CD4-positive, alpha-beta T cell treated with Interleukin-10 for 1 hour (primary cell): ENCODE measurements at places on chromosomes 1 and 21.

- DNase-seq: no peak
These were observed 471.6 kb upstream of the ADGRL4 start for GRCh38 chr1:79478160-79478559.

GRCh38 chr1:56570924-56571372 is 8.4 kb downstream of the PLPP3 start:
- DNase-seq: no peak

GRCh38 chr1:227422581-227422980 is 104.3 kb upstream of the CDC42BPA start:
- DNase-seq: no peak

DNA sequence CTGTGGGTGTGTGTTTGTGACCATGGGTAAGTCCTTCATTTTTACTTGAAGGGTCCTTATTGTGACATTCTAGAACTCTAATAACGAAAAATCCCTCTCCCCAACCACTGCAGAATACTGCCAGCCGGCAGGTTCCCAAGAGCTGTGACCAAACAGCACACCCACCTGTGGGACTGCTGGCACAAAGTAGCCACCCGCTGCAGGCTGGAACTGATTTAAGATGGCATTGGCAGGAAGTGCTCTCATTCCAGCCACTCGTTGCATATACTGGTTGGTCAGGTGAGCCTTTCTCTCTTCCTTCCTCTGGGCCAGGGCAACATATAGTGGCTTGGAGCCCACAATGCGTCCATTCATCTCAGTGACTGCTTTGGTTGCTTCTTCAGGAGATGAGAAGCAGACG is 11.6 kb downstream of the PABPC4 start:
- no peak for DNase-seq

DNA sequence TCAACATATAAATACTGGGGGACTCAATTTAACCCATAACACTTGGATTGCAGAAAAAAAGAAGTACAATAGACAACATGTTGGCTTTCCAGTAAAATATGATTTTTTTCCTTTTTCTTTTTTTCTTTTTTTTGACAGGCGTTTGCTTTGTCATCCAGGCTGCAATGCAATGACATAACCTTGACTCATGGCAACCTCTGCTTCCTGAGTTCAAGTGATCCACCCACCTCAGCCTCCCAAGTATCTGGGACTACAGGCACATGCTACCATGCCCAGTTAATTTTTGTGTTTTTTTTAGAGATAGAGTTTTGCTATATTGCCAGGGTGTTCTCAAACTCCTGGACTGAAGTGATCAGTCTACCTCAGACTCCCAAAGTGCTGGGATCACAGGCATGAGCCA is 1512.0 kb upstream of the PRMT6 start:
- DNase-seq: no peak
